Stimulated activated CD4-positive, alpha-beta T cell treated with anti-CD3 and anti-CD28 coated beads, Interleukin-12 subunit alpha, Interleukin-12 subunit beta, amount 100 ng/mL, for 48 hours (primary cell): ENCODE measurements at places on chromosomes 7 and 10.

DNA sequence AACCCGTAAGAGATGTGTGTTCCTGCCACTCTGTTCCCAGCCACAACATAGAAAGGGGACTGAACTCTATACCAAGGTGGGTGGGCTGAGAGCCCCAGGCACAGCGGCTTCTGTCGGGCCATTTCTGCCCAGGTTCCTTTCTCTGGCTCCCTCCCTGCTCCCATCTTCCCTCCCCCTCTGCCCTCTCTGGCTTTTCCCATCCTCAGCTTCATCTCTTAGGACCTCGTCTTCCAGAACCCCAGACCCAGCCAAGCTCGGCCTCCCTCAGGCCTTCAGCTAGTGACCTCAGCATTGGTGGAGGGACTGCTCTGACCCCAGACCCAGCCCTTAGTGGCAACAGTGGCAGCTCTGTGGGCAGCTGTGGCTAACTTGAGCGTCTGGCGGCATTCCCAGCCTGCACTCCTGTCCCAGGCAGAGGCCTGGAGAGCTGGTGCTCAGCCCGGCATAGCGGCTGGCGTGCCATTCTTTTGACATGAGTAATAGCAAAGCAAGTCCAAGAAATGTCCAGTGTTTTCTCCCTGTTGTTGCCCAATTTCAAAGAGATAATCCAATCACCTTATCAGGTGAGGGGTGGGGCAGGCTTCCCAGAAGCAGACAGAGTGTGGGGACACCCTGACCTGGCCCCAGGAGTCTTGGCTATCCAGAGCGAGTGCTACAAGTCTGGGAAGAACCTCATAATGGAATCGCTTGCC lies 15.9 kb downstream of the PTPRE start:
- no peak for DNase-seq

- no peak for DNase-seq
These were observed 352.7 kb downstream of the FRMD4A start for GRCh38 chr10:13977861-13978532.

- no peak for DNase-seq
These were observed 111.9 kb downstream of the GRID1 start for GRCh38 chr10:86254526-86255174.

- DNase-seq: no peak
These were observed 46.5 kb upstream of the IL6 start for GRCh38 chr7:22680482-22680911.

DNA sequence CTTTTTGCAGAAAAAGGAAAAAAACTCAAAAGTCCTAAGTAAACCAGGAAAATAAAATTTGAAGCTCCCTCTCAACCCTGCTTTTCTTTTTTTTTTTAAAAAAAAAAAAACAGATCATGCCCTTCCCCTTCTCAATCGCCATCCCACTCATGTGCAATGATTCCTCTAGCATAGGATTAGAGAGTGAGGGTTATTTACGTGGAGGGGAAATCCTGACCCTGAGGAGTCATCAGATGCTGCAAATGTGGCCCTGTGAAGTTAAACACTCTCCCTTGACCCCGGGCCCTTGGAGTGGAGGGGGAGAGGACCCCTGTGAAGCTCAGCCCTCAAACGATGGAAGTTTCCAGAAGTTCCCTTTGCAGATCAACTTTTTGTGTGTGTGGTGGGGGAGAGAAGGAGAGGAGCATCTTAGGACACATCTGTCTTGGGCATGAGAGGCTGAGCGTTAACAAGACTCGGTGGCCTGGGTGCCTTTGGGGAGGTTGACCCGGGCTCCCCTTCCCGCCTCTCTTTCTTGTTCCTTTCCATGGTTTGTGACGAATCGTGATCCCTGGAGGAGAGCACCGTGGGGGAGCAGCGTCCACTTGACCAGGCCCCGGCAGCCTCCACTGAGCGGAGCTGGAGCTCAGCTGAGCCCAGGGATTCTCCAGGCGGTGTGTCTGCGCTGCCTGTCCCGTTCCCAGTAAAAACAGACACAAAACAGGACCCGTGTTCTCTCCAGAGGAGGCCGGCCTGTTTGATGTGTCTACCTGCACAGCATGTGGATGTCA lies 1.5 kb upstream of the SHH start:
- DNase-seq: no peak

- no peak for DNase-seq
These were observed 495.2 kb downstream of the PLXNA4 start for GRCh38 chr7:132080967-132081668.

DNA sequence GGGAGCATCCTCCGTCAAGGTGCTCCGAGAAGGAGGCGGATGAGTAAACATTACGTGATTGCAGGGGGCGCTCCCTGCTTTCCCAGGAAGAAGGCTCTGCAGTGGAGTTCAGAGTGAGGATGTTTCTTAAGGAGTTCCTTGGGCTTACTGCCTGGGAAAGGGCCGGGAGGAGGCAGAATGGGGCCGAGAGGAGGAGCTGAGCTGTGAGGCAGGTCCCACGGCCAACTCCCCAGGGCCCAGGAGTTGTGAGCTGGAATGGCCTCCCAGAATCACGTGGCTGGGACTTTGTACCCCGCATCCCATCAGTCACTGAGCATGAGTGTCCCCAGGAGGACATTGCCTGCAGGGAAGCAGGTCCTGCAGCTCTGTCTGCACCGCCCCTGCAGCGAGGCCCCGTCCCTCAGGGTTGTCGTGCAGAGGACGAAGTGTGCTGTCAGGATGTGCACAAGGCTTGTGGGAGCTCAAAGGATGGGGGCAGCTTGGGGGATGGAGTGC lies 75.5 kb downstream of the DYNC2I1 start:
- DNase-seq: no peak

GRCh38 chr7:165661-166337 lies 26.6 kb upstream of the FAM20C start:
- DNase-seq: no peak

DNA sequence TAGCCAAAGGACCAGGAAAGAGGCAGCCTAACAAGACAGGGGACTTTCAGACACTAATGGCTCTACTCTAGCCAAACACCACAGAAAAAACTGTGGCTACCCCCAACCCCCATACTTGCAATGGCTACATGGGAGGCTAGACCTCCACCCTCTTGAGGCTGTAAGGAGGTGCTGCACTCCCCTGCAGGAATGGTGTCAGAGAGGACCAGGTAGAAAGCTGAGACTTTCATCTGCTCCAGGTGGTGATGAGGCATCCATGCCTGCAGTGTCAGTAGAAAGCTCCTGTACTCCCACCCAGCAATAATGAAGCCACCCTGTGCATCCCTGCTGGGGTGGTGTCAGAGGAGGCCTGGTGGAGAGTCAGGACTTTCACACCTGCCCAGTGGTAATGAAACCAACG lies 18.9 kb upstream of the SORCS3 start:
- DNase-seq: no peak
